Ascending aorta (tissue), 2 donors: ENCODE measurements at places on chromosomes 6 and 20.

- DNase-seq = no peak
Measured at GRCh38 chr20:59866338-59866737, 67.1 kb downstream of the SYCP2 start.

GRCh38 chr6:96065213-96065612 is 49.4 kb downstream of the FUT9 start:
- no peak for DNase-seq

GRCh38 chr20:25033265-25033923 is 24.5 kb downstream of the ACSS1 start:
- DNase-seq = no peak

- no peak for DNase-seq
Measured at GRCh38 chr6:75481394-75481793, 12.2 kb downstream of the FILIP1 start.

GRCh38 chr6:12621754-12622153 is 94.8 kb upstream of the PHACTR1 start:
- no peak for DNase-seq

GRCh38 chr20:63564036-63564810 is 9.8 kb downstream of the HELZ2 start:
- no peak for DNase-seq

DNA sequence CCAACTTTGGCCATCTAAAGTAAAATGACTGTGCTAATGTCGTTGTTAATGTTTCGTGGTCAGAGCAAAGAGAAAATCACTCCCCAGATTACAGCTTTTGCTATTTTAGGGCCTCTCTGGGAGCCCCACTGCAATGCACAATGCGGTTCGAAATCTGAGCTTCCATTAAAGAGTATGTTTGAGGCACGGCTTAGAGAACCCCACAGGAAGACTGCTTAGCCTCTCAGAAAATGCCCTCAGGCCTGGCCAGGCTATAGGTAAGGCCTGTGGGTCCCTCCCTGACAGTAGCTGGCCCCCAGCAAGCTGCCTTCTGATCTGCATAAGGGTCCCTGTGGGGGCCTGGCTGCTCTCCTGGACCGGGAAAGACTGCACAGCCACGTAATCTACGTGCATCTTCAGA is 274.6 kb downstream of the PTPRT start:
- no peak for DNase-seq

- DNase-seq = no peak
Measured at GRCh38 chr20:58579819-58580473, 64.7 kb upstream of the APCDD1L start.

DNA sequence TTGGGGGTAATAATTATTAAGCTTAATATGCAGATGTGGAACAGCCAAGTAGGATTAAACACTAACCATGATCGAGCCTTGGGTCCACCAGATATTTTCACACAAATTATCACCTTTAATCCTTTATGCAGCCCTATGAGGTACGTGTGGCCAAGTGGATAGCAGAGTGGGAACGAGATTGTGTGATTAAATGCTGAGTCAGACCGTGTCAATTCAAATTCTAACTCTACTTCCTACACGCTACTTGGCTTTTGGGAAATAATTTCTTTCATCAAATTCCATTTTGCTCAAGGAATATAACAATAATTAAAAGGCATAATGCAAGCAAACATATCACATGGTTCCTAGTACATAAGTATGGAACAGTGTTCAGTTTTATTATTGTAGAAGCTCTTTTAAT is 329.2 kb downstream of the CBLN4 start:
- DNase-seq = no peak

GRCh38 chr20:44928595-44928994 is 18.7 kb downstream of the PABPC1L start:
- DNase-seq = no peak

- DNase-seq = no peak
Measured at GRCh38 chr6:33417128-33417902, 592 bp downstream of the CUTA start.
